GM18507 (cell line): ENCODE measurements at places on chromosomes 3 and 15.
A peak's percentile ranks its signal among the peaks of the same experiment; 100 is the strongest.

DNA sequence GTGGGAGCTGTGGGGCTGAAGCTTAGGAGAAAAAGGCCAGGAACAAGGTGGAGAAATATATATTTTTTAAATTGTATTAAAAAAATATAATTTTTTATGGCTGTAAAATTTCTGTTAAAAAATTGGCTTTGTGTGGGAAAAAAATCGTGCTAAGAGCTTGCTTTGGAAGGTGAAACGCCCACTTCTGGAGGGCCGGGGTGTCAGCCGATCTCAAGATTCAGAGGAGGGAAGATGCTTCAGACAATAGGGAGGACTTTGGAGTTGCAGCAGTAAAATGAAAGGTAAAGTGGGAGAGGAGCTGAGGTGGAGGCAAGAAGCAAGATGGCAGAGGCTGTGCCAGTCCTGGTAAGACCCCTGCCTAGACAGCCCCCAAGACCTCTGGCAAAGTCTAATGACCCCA, 45.9 kb upstream of the BLM start:
- DNase-seq, result no peak

DNA sequence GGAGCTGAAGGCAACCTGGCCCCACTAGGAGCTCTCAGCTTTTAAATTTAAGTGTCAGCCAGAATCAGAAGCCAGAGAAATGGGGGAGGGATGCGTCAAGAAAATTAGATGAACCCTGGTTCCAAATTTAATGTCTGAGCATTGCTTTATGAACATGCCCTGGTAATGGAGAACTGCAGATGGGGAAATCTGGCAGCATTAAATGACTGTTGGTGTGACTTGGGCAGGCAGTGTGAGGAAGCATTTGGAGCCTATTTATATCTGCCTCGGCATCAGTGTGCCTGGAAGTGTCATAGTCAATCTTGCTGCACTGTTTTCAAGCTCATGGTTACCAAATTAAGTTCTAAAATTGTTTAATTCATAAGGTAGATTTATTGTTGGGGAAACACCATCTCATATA, 29.0 kb downstream of the NME9 start:
- no peak for DNase-seq

GRCh38 chr15:66170042-66170441, 83.5 kb downstream of the MEGF11 start:
- no peak for DNase-seq

DNA sequence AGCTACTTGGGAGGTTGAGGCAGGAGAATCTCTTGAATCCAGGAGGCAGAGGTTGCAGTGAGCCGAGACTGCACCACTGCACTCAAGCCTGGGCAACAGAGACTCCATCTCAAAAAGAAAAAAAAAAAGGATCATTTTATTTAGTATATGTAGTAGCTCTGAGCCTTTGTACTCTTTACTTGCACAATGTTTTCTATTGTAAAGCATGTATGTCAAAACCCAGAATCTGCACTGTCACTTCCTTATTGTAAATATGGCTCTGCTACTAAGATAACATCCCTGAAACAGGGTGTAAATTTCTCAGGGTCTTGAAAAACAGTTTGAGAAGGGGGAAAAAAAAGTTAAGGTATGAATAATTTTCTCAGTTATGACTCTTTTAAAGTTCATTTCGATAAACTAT, 35.1 kb downstream of the SLMAP start:
- DNase-seq, result no peak

GRCh38 chr3:177830411-177830849, 633.1 kb upstream of the TBL1XR1 start:
- no peak for DNase-seq

DNA sequence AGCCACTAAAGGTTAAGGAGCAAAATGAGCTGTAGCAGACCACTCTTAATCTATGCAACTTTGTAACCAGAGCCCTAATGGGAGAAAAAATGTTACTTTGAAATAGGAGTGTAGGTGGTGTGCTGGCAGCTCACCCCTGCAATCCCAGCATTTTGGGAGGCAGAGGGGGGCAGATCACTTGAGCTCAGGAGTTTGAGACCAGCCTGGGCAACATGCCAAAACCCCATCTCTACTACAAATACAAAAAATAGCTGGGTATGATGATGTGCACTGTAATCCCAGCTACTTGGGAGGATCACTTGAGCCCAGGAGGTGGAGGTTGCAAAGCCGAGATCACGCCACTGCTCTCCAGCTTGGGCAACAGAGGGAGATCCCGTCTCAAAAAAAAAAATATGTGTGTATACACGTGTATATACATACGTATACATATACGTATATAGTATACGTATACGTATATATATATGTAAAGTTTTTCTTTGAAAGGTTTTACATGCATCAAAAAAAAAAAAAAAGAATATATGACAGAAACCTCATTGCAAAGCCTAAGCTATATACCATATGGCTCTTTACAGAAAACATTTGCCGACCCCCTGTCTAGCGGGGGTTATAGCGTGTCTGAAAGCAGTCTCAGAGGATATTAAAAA, 15.7 kb downstream of the CAPN7 start:
- DNase-seq, result no peak

DNA sequence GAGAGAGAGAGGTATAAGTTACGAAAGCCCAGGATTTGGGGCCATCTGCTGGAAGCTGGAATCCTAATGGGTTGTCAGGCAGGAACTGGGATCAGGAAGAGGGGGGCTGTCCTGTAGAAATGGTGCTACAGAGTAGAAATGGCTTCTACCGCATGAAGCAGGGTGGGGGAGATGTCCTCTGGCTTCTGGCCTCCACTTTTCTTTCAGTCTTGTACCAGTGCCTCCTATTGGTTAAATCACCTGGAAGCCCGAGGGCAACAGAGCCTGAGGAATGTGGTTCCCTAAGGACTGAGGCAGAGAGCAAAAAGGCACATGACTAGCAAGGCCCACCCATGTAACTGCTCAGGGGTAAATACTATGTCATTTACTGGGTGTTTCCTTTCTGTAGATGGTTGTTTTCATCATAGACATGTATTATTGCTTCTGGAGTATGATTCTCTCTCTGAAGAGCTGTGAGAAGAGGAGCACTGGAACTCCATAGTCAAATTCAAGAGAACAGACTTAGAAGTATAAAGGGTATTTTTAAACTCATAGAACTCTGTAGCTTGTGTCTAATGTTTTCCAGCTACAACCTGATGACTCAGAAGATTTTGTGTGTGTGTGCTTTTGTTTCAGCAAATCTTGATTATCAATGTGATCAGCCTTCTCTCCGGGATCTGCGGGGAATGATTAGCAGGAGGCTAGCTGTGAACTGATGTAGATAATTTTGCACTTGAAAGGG, 20.2 kb upstream of the MITF start:
- no peak for DNase-seq

DNA sequence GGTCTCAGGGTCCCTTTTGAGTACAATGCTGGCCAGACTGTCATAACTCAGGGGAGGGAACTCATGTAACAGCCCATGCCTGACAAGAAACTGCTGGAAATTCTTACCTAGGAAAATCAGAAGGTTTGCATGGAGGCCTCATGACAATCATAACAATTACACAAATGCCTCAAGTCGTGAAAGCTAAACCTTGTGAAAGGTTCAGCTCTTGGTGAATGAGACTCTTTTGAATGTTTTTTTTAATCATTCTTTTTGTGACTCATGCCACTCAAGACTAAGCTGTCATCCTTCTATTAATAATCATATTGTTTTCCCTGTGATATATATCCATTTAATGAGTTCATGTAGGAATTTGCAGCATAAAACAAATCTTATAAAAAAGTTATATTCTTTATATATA, 61.4 kb upstream of the LEKR1 start:
- DNase-seq, result no peak

- DNase-seq, result no peak
These were observed 290.0 kb upstream of the CFAP20DC start for GRCh38 chr3:59339818-59340217.

DNA sequence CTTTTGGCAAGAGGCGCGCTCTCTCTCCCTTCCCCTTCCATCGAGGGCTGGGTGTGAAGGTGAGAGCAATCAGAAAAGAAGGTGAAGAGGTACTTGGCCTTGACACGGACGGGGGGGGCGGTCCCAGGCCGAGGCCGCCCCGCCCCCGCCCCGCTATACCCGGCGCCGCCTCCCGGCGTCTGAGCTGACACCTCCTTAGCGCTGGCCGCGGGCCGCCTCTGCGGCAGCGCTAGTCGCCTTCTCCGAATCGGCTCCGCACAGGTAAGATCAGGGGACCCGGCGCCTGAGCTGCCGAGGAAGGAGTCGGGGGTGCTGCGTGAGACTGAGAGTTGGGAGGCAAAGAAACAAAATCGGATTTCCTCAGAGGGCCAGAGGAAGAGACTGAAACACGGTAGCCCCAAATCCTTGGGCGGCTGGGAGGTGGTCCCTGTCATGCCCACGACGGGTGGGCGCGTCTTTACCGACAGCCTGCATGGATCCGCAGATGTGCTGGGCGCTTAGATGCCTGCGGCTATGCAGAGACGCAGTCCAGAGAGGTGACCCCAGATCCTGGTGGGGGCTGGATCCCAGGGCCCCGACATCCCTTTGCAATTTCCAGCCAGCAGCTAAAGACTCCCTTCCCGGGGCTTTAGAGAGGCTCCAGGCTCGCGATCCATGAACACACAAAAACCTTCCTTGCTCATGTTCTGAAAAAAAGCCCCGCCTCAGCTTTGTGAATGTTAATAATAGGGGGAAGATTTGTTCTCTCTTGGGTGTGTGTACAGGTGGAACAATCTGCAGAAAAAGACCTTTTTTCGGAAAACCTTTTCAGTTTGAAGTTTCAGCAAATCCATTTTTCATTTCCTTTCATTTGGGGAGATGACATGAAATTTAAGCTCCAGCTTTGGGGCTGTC, at the start of gene ENTPD3:
Gene ENTPD3 (plus strand): TSS at position 184 of the 894 bp plus-strand sequence. CDS start 874 bp downstream, outside the sequence.
- DNase-seq, result no peak

- DNase-seq, result no peak
These were observed 781 bp upstream of the IP6K1 start for GRCh38 chr3:49787182-49787464.

- DNase-seq, result no peak
These were observed 70.6 kb downstream of the GOLIM4 start for GRCh38 chr3:168025076-168025475.

DNA sequence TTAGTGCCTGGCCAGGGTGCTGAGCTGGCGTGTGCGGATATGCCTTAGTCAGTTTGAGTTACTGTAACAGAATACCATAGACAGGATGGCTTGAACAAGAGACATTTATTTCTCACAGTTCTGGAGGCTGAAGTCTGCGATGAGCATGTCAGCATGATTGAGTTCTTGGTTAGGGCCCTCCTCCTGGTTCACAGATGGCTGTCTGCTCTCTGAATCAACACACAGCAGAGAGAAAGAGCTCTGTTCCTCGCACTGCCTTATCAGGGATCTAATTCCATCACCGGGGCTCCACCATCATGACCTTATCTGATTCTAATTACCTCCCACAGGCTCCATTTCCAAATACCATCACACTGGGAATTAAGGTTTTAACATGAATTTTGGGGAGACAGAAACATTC, 386.6 kb upstream of the DPH6 start:
- DNase-seq, result no peak

- DNase-seq, result no peak
These were observed 1.4 kb upstream of the PARP14 start for GRCh38 chr3:122679085-122679881.

DNA sequence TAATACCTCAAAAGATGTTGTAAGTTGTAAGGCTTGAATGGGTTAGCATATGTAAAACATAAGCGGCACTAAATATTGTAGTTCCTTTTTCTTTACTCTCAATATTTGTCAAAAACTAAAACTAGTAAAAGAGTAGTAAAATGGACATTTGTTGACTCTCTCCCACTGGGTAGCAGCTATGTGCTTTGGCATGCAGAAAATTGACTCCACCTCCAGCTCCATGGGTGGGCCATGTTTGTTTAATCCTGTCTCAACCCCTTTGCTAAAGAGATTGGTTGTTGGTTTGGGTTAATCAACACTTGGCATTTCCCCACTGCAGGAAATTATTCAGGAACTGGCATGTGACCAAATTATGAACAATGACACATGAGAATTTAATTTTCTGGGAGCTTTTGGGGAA, 114.8 kb downstream of the EOMES start:
- no peak for DNase-seq

- no peak for DNase-seq
These were observed 54.1 kb upstream of the TMEM158 start for GRCh38 chr3:45280232-45280631.

- DNase-seq, result no peak
These were observed at the start of gene ACP3 for GRCh38 chr3:132317229-132317948. Gene ACP3, plus strand, starts transcription at chr3:132317407. Its CDS starts 50 bp downstream, at chr3:132317457.

GRCh38 chr3:46184469-46184868, 23.6 kb downstream of the CCR1 start:
- no peak for DNase-seq

DNA sequence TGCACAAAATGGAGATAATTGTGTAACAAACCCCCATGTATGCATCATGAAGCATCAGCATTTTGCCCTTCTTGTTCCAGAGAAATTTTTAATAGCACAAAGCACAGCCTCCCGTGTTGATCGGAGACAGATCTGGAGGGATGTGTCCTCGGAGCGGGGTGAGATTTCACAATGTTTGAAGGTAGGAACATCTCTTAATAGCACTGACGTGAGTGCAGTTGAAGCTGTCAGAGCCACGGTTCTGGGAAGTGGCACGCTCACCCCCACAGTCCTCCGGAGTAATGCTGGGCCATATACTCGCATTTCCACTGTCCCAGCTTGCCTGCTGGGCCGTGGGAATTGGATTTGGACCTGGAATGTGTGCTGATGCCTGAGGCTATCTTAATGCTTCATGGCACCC, 24.1 kb downstream of the ARPP21 start:
- no peak for DNase-seq

DNA sequence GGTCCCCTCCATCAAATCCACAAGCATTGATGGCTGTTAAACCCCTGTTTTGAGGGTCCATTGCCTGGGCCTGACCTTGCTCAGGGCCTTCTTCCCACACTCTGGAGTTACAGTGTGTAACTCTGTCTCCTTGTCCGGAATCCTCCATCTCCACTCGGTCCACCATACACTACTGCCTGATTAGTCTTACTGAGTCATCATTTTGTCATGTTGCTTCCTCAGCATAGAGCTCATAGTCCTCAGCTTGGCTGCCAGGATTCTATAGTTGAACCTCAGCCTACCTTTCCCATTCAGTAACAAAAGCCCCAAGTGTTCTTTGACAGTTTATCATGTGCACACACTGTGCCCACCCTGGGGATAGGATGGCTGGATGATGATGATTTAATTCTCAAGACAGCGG, 113.0 kb downstream of the PDE8A start:
- DNase-seq, result no peak

DNA sequence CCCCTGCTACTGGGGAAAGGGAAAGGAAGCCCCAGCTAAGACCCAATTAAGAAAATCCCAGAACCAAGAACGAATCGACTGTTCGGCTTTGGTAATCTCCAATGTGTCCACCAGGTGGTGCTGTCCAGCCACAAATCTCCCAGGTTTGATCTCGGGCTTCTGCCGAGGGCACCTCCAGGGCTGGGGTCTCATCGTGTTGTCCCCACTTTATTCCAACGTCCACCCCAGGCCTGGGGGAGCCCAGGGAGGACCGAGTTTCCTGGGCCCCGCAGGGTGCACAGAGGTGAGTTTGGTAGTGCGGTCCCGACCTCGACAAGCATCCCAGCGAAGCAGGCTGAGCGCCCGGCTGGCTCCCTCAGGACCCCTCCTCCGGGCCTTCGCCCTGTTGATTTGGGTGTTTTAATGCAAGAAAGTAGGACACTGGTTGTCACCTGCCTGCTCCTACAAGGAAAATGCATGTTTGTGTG, 185.1 kb downstream of the GOLGA6L6 start:
- DNase-seq, result peak; percentile 57

GRCh38 chr3:63056932-63057331, 181.7 kb upstream of the CADPS start:
- no peak for DNase-seq

GRCh38 chr15:101528108-101528916, 38.8 kb upstream of the PCSK6 start:
- DNase-seq, result no peak

- DNase-seq, result no peak
These were observed 15.3 kb downstream of the RLBP1 start for GRCh38 chr15:89205991-89206585.

GRCh38 chr3:22894865-22895264, 308.3 kb upstream of the UBE2E2 start:
- no peak for DNase-seq
